ENCODE measurements at places on chromosomes 1 and 21.

DNA sequence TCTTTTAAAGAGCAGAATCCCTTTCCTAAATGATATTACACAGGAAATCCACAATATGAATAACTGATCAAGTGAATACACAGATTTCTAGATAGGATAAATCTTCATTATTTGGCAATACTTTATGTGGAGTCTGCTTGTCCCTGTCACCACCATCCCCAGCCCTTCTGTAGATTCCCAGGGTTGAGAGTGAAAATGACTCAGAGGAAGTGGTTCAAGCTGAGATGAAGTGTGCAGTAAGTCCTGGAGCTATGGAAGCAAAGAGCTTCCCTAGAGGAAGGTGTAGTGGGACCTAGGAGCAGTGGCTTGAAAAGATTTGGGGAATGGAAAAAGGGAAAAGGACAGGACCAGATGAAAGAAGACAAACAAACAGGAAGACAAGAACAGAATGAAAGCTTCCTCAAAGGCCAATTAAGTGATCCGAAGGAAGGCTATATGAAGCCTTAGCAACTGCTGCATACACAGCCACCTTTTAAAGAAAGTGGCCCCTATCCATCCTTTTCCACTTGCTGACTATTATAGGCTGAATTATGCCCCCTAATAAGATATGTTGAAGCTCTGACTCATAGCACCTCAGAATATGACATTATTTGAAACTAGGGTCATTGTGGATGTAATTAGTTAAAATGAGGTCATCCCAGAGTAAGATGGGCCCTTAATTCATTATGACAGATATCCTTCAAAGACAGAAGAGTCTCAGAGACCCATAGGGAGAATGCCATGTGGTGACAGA, 96.5 kb upstream of the CAMK1G start:
- no peak for DNase-seq

DNA sequence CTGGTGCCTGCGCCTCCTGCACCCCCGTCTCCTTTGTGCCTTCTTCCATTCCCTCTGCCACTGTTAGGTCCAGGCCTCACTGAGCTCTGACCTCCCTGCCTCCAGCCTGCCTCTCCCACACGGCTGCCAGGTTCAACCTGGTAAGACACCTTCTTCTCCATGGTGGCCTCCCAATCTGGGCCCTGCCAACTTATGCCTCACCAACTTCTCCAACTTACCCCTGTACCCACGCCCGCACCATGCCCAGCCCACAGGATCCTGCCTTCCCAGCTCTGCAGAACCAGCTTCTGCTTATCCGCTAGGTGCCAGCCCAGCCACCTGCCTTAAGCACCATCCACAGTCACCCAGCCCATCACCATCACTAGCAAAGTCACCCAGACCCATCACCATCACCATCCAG, 37.2 kb downstream of the PDE9A start:
- no peak for DNase-seq

- DNase-seq, result no peak
Measured at GRCh38 chr1:215005656-215006345, 76.7 kb upstream of the KCNK2 start.

DNA sequence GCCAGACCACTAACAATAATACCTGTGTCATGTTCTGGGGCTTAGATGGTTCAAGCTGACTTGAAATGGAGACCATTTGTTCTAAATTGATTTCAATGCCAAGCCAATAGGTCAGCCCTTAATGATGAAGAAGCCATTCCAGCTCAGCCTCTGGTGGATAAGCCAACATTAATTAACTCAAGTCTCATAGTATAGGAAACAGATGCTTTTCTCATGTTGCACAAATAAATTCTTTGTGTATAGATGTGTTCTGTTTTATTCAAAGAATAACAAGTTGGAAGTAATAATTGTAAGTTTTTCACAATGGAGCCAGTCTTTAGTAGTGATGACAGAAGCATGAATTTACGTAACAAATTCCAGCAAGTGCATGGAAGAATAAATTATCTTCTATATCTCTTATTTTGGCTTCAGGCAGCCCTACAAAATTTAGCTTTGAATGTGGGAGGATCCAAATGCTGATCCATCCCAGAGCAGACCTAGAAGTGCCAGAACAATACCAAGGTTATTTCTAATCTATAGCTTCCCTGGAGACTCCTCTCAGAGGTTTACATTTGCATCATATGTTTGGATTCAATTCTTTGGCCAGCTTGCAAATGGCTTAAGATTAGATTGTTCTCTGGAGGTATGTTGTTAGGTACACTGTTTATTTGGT, 42.2 kb upstream of the C1orf105 start:
- no peak for DNase-seq

GRCh38 chr1:18384471-18384870, 96.3 kb upstream of the KLHDC7A start:
- DNase-seq, result no peak

DNA sequence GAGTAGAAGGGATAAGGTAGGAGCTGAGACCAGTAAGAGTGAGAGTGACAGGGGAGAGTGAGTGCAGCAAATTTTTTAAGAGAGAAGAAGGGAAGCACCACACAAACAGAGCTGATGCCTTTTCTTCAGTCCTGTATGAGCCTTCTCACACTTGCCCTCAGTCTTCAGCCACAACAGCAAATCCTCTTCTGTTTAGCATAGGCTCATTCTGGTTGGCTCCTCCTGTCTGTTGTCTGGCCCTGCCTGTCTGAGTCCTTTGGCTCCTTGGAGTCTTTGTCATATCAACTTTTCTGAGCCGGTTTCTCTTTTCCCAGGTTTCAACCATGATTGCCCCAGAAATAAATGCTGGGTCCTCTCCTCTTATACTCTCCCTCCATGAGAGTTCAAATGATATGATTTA, 12.7 kb upstream of the CASQ1 start:
- DNase-seq, result no peak

GRCh38 chr1:226908913-226909312, 31.2 kb upstream of the COQ8A start:
- DNase-seq, result no peak

GRCh38 chr1:199081739-199082138, 442.9 kb downstream of the PTPRC start:
- DNase-seq, result no peak

GRCh38 chr1:115067161-115067859, 22.0 kb downstream of the TSPAN2 start:
- no peak for DNase-seq

DNA sequence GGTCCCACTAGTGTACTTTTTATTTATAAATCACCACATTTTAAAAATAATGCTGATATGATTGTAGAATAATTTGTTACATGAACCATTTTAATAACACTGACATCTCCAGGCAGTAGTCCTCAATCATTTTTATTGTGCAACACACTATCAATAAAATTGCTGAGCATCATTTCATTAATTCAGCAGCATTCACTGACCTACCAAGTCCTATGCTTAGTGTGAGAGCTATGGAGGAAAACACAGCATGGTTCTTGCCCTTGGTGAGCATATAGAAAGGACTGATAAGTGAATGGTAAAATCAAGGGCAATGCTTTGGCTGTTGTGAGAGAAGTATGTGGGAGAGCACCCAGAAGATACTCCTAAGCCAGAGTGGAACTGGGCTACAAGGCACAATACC, 119.7 kb downstream of the KCNT2 start:
- DNase-seq, result no peak

DNA sequence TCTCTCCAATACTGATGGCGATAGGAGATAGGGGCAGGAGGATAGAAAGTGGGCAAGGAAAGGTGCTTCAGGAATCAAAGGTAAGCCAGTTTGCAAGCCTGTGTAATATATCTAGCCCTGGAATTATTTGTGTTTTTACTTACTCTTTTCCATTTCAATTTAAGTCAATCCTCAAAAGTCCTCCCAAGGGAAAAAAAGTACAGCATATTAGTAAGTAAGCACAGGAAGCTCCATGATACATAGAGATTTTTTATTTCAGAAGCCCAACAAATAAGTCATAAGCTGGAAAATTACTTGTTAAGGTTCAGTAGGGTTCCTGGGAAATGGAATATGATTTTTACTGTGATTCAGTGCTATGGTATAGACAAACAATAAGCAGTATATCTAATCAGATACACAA, 337.7 kb upstream of the DUSP10 start:
- no peak for DNase-seq

Data from hematopoietic multipotent progenitor cell treated with erythropoietin and hydrocortisone succinate and interleukin-3 and kit ligand, for 17 days (in vitro differentiated cells).